ENCODE measurements at places on chromosomes 11 and 22. TPM values are rescaled to one million over a fixed set of nuclear protein-coding genes. Genes with fewer than 3 reads are reported as not detected.

The EHF gene
- total RNA-seq = 1.6 TPM

The TBCEL gene
- total RNA-seq = 25.0 TPM

The XKR3 gene
- not detected for total RNA-seq

The KLHDC7B gene
- not detected for total RNA-seq

The TESMIN gene
- 0.52 TPM for total RNA-seq

The RAB36 gene
- 0.47 TPM for total RNA-seq

The DGCR2 gene
- total RNA-seq = 33.0 TPM

The OR52H1 gene
- not detected for total RNA-seq

The HDHD5 gene
- 52.6 TPM for total RNA-seq

The CYTH4 gene
- total RNA-seq = 4.8 TPM

The PANX2 gene
- total RNA-seq = 0.58 TPM

DNA sequence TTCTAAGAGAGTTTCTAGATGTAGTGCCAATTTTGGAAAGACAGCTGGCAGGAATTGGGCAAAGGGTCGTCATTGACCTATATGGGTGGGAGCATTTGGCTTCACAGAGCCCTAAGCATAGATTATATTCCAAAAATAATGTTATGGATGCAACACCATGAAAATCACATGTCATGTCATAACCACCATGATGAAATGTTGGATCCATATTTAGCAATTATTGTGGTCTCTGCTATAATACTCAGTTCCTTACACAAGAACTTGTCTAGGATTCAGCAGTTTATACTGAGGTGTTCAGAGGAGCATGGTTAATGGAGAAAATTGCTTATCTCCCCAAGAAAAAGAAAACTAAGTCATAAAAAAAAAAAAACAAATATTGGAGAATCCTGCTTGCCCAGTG lies 31.6 kb downstream of the NTM start:
- no peaks in the 10 kb centered on the region for H3K4me1 ChIP-seq
- no peak overlapping the region for H3K27ac ChIP-seq
- H3K4me3 ChIP-seq = no peak overlapping the region
- DNase-seq = no peak
- H3K27me3 ChIP-seq = peaks cover 27% of the 10 kb centered on the region
- H3K36me3 ChIP-seq = no peaks in the 10 kb centered on the region

GRCh38 chr11:109747839-109748238 lies 325.8 kb downstream of the C11orf87 start:
- DNase-seq = no peak
- H3K27me3 ChIP-seq = no peaks in the 10 kb centered on the region
- H3K27ac ChIP-seq = no peak overlapping the region

DNA sequence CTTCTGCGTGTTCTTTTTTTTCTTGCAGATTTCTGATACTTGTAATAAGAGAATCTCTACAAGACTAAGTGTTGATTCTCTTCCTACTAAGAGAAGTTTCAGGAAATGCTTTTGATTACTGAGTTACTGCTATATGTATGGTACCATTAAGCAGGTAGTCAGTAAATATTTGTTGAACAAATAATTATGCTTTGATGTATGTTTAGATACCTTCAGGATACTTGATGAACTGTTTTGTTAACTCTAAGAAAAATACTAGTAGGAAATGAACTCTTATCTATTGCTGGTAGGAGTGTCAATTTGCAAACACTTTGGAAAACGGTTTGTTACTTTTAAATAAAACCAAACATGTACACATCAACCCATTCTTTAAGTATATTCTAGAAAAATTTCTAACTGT lies 90.6 kb downstream of the TMEM135 start:
- DNase-seq = no peak
- no peak overlapping the region for H3K4me3 ChIP-seq
- H3K27me3 ChIP-seq = no peaks in the 10 kb centered on the region

DNA sequence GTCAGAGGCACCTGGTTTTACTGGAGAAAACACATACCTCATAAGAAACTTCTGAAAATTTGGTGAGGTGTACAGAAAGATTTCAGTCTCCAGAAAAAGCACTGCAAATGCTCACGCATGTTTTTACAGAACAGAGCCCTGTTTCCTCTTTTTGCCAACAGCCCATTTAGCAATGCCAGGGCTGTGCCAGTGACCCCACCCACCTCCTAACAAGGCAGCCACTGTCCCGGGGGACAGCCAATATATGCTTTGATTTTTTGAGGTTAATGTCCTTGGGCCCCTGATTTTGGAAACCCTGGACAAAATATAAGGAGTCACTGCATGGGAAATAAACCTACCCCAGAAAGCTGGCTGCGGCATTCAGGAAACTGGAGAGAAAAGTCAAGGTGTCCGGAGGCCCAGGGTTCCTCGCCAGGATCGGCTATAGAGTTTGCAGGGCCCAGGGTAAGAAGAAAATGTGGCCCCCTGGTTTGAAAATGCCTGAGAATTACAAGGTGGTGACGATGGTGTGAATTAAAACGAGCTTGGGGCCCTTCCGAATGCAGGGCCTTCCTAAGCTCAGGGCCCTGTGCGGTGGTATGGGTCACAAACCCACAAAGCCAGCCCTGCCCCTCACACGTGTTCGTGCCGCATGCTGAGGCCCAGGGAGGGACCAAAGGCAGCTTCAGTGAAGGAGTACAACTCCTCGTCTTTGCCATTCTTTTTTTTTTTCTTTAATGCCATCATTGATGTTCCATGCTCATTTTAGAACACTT lies 71.1 kb upstream of the WNT7B start:
- peak; percentile 44 for DNase-seq
- no peaks in the 10 kb centered on the region for H3K36me3 ChIP-seq
- H3K4me1 ChIP-seq = peaks cover 95% of the 10 kb centered on the region
- H3K27me3 ChIP-seq = no peaks in the 10 kb centered on the region
- H3K27ac ChIP-seq = peak overlapping the region; percentile 100
- peak overlapping the region; percentile 26 for H3K4me3 ChIP-seq

- H3K4me1 ChIP-seq = peaks cover 31% of the 10 kb centered on the region
- no peaks in the 10 kb centered on the region for H3K36me3 ChIP-seq
- no peak overlapping the region for H3K27ac ChIP-seq
- H3K27me3 ChIP-seq = peaks cover 7% of the 10 kb centered on the region
- no peak for DNase-seq
Measured at GRCh38 chr11:31366795-31367194, 2.7 kb downstream of the DCDC1 start.

DNA sequence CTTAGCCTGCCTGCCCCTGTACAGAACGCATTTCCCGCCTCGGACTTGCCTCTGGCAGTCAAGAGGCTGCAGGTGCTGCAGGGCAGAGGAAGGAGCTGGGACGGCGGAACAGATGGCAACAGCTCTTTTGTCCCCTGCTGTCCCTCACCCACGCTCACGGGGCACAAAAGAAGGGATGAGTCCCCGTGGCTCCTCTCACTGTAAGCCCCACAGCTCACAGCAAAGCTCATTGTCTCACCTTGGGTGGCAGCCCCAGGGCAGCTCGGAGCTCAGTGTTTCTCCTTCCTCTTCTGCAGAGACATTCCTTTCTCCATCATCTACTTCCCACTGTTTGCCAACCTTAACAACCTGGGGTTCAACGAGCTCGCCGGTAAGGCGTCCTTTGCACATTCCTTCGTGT lies 24.3 kb downstream of the SLC25A18 start:
- H3K36me3 ChIP-seq = peaks cover 37% of the 10 kb centered on the region
- DNase-seq = no peak
- no peak overlapping the region for H3K27ac ChIP-seq

- no peak overlapping the region for H3K4me3 ChIP-seq
- H3K27me3 ChIP-seq = no peaks in the 10 kb centered on the region
- no peaks in the 10 kb centered on the region for H3K36me3 ChIP-seq
- DNase-seq = no peak
Measured at GRCh38 chr11:40029391-40029790, 1430.1 kb downstream of the LRRC4C start.

DNA sequence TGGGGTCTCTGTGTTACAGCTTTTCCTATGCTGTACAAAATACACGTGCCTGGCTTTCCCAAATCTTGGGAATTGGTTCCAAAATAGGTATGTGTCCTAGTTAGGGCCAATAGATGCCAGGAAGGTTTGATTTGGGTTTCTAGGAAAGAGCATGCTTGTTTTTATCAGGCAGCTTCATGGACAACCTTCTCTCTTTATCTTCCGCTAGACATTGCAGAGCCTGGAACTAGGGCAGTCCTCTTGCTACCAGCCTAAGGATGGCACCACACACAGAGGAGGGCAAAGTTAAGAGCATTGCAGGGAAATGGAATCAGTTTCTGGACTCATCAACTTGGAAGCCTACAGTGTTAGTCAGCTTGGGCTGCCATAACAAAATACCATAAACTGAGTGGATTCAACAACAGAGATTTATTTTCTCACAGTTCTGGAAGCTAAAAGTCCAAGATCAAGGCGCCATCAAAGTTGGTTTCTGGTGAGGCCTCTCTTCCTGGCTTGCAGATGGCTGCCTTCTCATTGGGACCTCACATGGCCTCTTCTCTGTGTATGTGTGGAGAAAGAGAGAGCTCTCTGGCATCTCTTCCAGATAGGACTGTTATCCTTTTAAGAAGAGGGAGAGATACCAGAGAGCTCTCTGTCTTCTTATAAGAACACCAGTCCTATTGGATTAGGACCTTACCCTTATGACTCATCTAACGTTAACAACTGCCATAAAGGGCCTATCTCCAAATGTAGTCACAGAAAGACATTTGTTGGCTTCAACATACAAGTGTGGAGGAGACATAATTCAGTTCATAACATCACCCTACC lies 27.3 kb upstream of the CREB3L1 start:
- H3K4me1 ChIP-seq = no peaks in the 10 kb centered on the region
- H3K4me3 ChIP-seq = no peak overlapping the region
- no peak overlapping the region for H3K27ac ChIP-seq
- H3K36me3 ChIP-seq = no peaks in the 10 kb centered on the region
- no peaks in the 10 kb centered on the region for H3K27me3 ChIP-seq

DNA sequence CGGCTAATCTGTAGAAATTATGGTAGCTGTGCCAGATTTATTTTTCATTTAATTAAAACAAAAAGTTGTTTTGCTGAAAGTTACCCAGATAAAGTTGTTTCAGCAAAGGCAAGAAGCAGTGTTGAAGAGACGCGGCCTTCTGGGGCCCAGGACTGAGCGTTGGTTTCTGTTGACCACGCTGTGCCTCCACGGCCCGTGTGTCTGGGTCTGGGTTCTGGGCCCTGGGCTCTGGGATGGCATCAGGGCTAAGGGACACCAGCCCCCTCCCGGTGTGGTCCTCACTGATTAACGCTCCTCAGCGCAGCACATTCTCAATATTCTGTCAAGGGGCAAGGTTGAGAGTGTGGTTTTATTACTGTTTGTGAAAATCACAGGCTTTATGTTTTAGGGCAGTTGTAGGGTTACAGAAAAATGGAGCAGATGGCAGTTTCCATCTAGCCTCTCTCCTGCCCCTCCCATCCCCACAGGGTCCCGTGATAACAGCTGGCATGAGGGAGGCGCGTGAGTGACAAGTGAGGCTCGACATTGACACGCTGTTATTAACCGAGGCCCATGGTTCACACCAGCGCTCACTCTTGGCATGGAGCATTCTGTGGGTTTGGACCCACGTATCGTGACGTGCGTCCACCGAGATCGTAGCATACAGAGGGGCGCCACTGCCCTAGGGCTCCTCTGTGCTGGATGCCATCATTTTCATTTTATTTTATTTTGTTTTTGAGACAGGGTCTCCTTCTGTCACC lies 1231.4 kb downstream of the BRD1 start:
- no peak overlapping the region for H3K27ac ChIP-seq
- DNase-seq = no peak
- peaks cover 67% of the 10 kb centered on the region for H3K27me3 ChIP-seq
- no peaks in the 10 kb centered on the region for H3K4me1 ChIP-seq
- H3K36me3 ChIP-seq = no peaks in the 10 kb centered on the region
- no peak overlapping the region for H3K4me3 ChIP-seq

GRCh38 chr11:110098645-110099044 lies 5.5 kb downstream of the ZC3H12C start:
- H3K4me1 ChIP-seq = peaks cover 30% of the 10 kb centered on the region
- H3K4me3 ChIP-seq = no peak overlapping the region
- no peaks in the 10 kb centered on the region for H3K36me3 ChIP-seq
- no peak overlapping the region for H3K27ac ChIP-seq
- no peak for DNase-seq

GRCh38 chr11:115284773-115285172 lies 219.4 kb downstream of the CADM1 start:
- peaks cover 29% of the 10 kb centered on the region for H3K4me1 ChIP-seq
- no peaks in the 10 kb centered on the region for H3K36me3 ChIP-seq
- no peak for DNase-seq

DNA sequence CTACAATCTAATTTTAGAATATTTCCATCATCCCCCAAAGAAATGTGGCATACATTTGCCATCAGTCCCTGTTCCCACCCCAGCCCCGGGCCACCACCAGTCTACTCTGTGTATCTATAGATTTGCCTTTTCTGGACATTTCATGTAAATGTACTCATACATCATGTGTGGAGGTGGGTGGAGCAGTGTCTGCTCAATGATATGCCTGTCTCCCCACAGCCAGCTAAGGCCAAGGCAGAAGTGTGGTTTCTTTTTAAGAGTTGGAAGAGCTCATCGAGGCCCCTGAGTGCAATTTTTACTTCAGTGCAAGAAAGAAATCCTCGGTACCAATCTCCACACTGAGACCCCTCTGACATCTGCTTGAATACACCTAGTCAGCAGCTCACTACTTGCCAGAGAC lies 80.5 kb downstream of the TP53I11 start:
- H3K27ac ChIP-seq = no peak overlapping the region
- DNase-seq = no peak
- H3K4me3 ChIP-seq = no peak overlapping the region
- H3K4me1 ChIP-seq = peaks cover 41% of the 10 kb centered on the region
- no peaks in the 10 kb centered on the region for H3K36me3 ChIP-seq

GRCh38 chr11:62602141-62603071 lies 741 bp upstream of the MTA2 start:
- DNase-seq = peak; percentile 74
- H3K4me3 ChIP-seq = peak overlapping the region; percentile 80
- peak overlapping the region; percentile 95 for H3K27ac ChIP-seq
- H3K27me3 ChIP-seq = no peaks in the 10 kb centered on the region
- peaks cover 39% of the 10 kb centered on the region for H3K36me3 ChIP-seq

GRCh38 chr11:113189909-113190667 lies 124.3 kb upstream of the TTC12 start:
- DNase-seq = peak; percentile 70
- H3K4me3 ChIP-seq = no peak overlapping the region
- peaks cover 90% of the 10 kb centered on the region for H3K4me1 ChIP-seq
- H3K27ac ChIP-seq = peak overlapping the region; percentile 66
- H3K36me3 ChIP-seq = no peaks in the 10 kb centered on the region

GRCh38 chr11:17906436-17906835 lies 106.4 kb downstream of the SERGEF start:
- DNase-seq = no peak
- H3K4me3 ChIP-seq = no peak overlapping the region
- peaks cover 5% of the 10 kb centered on the region for H3K36me3 ChIP-seq
- H3K27me3 ChIP-seq = no peaks in the 10 kb centered on the region
- no peaks in the 10 kb centered on the region for H3K4me1 ChIP-seq
- no peak overlapping the region for H3K27ac ChIP-seq

GRCh38 chr11:65445604-65446445 lies 23.2 kb downstream of the NEAT1 start:
- peaks cover 34% of the 10 kb centered on the region for H3K36me3 ChIP-seq
- no peak for DNase-seq
- peaks cover 40% of the 10 kb centered on the region for H3K4me1 ChIP-seq
- H3K27ac ChIP-seq = peak overlapping the region; percentile 73
- H3K4me3 ChIP-seq = no peak overlapping the region
- H3K27me3 ChIP-seq = no peaks in the 10 kb centered on the region

- peaks cover 81% of the 10 kb centered on the region for H3K4me1 ChIP-seq
- peak within 1 kb of the TSS; percentile 100 for H3K27ac ChIP-seq
- H3K4me3 ChIP-seq = peak within 1 kb of the TSS; percentile 100
- peak; percentile 93 for DNase-seq
- no peaks in the 10 kb centered on the region for H3K27me3 ChIP-seq
Measured at GRCh38 chr11:114059278-114059983, at the start of gene ZBTB16. Gene ZBTB16, plus strand, starts transcription at chr11:114059711. Its CDS starts 3,590 bp downstream, at chr11:114063301.

- no peak for DNase-seq
- H3K27ac ChIP-seq = no peak overlapping the region
- no peak overlapping the region for H3K4me3 ChIP-seq
Measured at GRCh38 chr22:35864545-35865165, 147.0 kb downstream of the APOL5 start.
